ENCODE measurements at places on chromosomes 1 and 21.
A peak's percentile ranks its signal among the peaks of the same experiment; 100 is the strongest.

- DNase-seq = no peak
These were observed 43.3 kb downstream of the LRRC53 start for GRCh38 chr1:74468982-74469603.

- no peak for DNase-seq
These were observed 287.3 kb upstream of the SGIP1 start for GRCh38 chr1:66246351-66247269.

DNA sequence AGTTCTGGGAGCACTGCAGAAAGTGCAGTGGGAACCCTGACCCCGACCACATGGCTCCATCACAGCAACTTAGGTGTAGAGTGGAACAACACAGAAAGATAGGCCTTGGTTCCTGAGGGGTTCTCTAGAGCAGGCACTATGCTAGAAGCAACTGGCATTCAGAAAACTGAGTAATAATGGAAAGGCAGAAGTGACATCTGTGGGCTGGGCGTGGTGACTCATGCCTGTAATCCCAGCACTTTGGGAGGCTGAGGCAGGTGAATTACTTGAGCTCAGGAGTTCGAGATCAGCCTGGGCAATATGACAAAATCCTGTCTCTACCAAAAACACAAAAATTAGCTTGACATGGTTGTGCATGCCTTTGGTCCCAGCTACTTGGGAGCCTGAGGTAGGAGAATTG, 5.3 kb downstream of the MRPS15 start:
- no peak for DNase-seq

DNA sequence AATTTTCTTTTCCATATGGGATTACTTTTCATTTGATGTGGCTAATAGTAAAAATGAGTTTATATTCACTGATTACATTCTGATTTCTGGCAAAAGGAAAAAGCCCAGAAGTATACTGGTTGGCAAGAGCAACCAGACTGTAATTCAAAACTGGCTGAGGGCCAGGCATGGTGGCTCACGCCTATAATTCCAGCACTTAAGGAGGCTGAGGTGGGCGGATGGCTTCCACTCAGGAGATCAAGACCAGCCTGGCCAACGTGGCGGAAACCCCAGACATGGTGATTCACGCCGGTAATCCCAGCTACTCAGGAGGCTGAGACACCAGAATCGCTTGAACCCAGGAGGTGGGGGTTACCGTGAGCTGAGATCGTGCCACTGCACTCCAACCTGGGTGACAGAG, 14.5 kb downstream of the SYT11 start:
- DNase-seq = no peak

DNA sequence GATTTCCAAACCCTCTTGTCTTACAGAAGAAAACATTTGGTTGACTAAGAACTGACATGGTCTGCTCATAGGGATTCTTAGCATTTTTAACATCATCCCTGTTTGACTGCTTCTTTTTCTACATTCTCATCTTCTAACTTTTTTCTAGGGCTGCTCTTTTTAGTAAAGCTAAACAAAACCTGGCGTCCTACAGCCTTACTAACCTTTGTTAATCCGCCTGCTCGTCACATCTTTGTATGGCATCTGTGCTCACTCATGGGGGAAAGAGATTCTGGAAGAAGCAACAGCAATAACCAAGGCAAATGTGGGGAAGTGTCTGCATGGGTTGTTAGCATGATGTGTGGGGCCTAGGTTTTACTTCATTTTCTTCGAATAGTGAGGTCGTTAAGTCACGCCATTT, 92.0 kb downstream of the KIF1B start:
- DNase-seq = no peak

- no peak for DNase-seq
These were observed 39.6 kb upstream of the PRSS38 start for GRCh38 chr1:227775841-227776240.

- DNase-seq = no peak
These were observed 42.2 kb upstream of the KCNE1 start for GRCh38 chr21:34554227-34554626.

DNA sequence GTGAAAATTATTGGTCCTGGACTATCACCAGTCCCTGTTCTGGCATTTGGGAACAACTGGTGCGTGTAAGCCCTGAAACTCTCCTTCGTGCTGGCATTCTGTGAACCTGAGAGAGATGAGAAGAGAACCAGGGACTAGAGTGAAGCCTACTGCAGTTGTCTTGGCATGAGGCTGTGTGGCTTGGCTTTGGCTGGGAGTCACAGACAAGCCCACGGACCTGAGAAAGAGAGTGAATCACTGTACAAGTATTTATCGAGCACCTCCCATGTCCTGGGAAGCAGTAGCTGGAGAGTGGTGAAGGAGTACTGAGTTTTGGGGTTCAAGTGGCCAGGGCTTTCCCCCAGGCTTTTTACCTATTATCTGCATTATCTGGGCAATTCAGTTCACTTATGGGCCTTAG, 63.3 kb downstream of the FGGY start:
- DNase-seq = no peak

- no peak for DNase-seq
These were observed 127.1 kb upstream of the ARHGEF16 start for GRCh38 chr1:3327389-3327702.

DNA sequence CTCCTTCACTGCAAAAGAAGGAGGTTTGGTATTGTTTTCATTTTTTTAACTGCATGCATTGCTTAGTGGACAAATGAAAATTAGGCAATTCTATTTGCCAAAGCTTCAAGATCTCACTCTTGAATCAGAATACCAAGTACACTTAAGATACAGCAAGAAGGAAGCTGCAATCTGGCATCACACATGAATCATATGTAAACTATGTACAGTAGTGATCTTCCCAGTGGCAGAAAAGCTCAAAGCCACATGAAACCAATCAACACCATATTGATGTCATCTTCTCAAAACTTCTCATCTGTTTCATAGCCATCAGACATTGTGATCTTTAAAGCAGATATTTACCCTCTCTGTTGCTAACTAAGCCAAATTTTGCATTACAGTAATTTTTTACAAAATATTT, 550.1 kb downstream of the LTN1 start:
- DNase-seq = no peak

- DNase-seq = no peak
These were observed 179.2 kb downstream of the PATJ start for GRCh38 chr1:61921435-61921834.

GRCh38 chr21:39575775-39576174, 37.0 kb upstream of the B3GALT5 start:
- no peak for DNase-seq

DNA sequence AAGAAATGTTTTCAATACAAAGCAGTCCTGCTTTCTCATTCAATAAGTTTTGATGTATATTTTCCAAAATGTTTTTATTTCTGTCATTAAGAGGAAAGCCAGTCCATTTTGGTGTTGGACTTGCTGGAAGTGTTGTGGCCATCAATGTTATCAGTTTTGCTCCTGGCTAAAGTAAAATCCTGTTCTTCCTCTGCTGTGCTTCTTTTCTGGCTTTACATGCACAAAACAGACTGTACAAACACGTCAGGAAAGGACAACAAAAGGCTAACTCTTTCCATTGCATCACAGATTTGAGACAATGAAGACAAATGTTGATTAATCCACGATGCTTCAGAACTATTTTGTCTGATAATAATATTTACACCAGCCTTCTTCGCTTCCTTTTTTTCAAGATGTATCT, 735.4 kb downstream of the LTN1 start:
- no peak for DNase-seq

GRCh38 chr1:91643431-91643830, 142.8 kb downstream of the CDC7 start:
- DNase-seq = no peak

GRCh38 chr21:26405071-26405470, 168.0 kb downstream of the CYYR1 start:
- no peak for DNase-seq

DNA sequence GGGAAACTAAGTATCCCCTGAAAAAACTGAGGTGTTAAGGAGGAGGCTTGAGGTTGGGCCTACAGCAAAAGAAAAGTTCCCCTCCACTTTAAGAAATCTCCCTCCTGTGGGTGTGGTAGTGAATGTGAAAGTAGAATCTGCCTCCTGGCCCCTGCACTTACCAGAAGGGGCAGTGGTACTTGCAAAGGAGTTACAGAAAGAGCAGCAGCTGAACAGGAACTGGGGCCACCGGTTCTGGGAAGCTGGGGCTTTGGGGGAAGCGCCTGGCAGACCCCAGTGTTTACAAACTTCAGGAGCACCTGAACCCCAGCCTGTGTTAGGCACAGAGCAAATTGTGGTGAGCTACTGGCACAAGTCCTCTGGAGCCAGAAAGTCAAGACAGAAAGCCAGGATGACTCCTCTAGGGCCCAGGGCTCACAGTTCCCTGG, 250.2 kb upstream of the FGGY start:
- DNase-seq = peak; percentile 33

DNA sequence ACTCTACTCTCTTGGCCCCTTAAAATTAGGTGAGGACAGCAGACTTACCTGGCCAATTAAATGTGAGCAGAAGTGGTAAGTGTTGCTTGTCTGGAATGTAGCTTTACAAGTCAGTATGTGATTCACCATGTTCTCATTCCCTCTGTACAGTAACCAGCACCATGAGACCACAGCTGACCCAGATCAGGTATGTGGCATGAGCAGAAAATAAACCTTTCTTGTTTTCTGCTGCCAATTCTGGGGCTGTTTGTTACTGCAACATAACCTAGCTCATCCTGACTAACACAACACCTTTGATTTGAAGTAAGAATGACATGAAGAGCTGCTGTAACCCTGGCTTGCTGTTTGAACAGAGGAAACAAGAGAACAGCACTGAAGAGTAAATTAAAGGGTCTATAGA, 24.9 kb downstream of the ITPKB start:
- DNase-seq = no peak

DNA sequence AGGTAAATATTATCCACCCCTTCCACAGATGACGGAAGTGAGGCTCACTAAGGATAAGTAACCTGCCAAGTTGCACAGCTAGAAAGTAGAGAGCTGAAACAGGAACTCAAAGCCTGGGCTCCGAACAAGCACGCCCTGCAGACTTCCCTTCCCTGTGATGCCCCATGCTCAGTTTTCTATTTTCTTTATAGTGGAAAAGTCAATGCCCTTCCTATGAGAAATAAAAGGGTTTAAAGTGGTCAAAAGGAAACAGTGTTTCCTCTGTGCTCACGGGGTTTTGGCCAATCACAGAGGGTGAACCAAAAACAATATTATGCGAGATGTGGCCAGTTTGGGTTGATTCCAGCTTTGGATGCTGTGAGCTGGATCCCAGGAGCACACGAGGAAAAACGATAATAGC, 44.5 kb downstream of the DDR2 start:
- no peak for DNase-seq
